ENCODE measurements at places on chromosomes 1 and 21.
A peak's percentile ranks its signal among the peaks of the same experiment; 100 is the strongest.

DNA sequence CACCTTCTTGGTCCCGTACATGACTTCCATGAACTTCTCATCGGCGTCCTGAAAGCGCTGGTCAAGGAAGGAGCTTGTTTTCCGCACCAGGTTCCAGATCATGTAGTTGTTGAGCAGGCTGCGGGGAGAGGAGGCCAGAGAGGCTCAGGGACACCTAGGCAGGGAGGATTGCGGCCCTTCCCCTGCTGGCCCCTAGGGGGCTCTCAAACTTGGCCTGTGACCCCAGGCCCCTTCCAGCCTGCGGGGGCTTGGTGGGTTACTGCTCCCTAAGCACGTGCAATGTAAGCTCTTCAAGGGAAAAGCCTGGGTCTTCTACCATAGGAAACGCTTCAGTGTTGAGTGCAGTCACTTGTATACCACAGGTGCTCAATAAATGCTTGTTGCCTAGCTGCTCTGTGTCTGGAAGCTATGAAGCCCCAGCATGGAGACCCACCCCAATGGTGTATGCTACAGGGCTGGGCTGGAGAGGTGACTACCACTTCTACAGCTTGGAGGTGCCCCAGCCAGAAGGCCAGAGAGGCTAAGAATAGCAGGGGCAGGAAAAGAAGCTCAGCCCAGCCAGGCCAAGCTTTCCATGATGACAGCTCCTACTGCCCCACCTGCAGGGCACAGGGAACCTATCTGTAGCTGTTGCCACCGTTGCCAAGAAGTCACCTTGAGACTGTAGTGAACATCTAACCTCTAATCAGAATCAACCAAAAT, 45.1 kb downstream of the ECE1 start:
- DNase-seq: no peak

DNA sequence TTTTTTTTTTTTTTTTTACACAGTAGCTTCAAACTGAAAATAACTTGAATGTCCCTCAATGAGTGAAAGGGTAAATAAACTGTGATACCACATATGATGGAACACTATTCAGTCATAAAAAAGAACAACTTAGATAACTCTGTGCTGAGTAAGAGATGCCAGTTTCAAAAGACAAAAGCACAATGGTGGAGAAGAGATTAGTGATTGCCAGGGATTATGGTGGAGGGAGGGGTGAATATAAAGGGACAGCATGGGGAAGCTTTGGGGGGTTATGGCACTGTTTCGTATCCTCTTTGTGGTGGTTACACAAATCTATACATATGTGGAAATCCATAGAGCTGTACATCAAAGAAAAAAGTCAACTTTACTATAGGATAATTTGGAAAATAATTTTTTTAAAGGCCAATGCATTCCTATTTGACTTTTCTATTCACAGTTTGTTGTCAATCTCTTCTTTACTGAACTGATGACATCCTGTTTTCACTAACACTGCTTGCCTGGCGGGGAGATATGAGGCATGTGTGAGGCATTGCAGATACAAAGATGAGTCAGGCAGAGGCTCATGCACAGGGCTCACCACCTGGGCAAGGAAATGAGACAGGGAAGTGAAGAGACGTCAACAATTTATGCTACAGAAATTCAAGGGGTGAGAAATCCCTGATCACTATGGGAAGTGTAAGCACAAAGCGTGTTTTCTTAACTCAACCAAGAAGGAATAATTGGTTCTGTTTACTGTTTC, 302.7 kb downstream of the DUSP10 start:
- DNase-seq: peak; percentile 14

GRCh38 chr1:197632005-197632404, 143.3 kb downstream of the DENND1B start:
- no peak for DNase-seq

- no peak for DNase-seq
Measured at GRCh38 chr1:14884614-14885175, 268.9 kb upstream of the TMEM51 start.

GRCh38 chr1:156886583-156887281, 6.8 kb upstream of the PEAR1 start:
- no peak for DNase-seq

GRCh38 chr1:114218361-114219171, 64.9 kb upstream of the SYT6 start:
- DNase-seq: no peak

GRCh38 chr1:151710187-151710840, 6.3 kb downstream of the CELF3 start:
- no peak for DNase-seq

- DNase-seq: no peak
Measured at GRCh38 chr21:44509539-44509938, 30.5 kb downstream of the KRTAP10-1 start.

Measured in stimulated activated CD8-positive, alpha-beta memory T cell treated with anti-CD3 and anti-CD28 coated beads, Interleukin-4, amount 100 ng/mL, for 1 hour (primary cell).